ENCODE measurements at places on chromosomes 2 and 18.

- no peak for DNase-seq
Observed at GRCh38 chr2:18186816-18187613, 308.5 kb downstream of the KCNS3 start.

GRCh38 chr18:67132919-67133318 is 383.6 kb downstream of the DSEL start:
- DNase-seq = no peak

GRCh38 chr2:950080-950966 is at the start of gene SNTG2:
SNTG2 (plus strand) TSS chr2:950849; CDS start chr2:950997, 148 bp downstream.
- no peak for DNase-seq

DNA sequence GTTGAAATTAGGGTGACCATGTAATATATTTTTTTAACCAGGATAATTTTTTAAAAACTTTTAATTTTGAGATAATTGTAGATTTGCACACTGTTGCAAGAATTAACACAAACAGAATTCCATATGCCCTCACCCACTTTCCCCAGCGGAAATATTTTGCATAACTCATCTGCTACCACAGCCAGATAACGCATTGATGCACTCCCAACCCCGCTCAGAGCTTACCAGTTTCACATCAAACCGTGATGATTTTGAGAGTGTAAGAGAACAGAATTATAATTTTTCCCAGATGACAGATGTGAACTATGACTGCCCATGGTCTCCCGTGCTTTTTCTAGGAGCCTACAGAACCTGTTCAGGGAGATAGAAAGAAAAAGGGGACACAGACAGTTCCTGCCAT is 35.2 kb upstream of the LDLRAD4 start:
- no peak for DNase-seq

DNA sequence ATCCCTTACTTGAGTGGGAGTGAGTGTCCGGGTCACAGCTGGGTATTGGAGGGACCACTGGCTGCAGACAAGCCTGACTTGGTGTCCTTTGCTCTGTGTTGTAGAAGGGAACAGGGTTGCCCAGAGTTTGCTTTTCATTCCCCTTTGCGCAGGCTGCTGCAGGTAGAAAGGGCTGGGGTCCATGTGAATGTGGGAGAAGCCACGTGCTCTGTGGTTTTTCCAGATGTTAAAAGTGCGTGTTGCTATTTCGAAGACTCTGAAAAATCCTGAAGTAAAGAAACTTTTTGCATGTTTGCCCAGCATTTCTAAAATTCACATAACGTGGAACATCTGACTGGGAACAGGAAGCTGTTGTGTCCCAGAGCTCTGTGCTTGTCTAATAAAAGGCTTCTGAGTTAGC is 28.8 kb downstream of the GLI2 start:
- no peak for DNase-seq

GRCh38 chr2:66237803-66238379 is 197.0 kb upstream of the MEIS1 start:
- no peak for DNase-seq

DNA sequence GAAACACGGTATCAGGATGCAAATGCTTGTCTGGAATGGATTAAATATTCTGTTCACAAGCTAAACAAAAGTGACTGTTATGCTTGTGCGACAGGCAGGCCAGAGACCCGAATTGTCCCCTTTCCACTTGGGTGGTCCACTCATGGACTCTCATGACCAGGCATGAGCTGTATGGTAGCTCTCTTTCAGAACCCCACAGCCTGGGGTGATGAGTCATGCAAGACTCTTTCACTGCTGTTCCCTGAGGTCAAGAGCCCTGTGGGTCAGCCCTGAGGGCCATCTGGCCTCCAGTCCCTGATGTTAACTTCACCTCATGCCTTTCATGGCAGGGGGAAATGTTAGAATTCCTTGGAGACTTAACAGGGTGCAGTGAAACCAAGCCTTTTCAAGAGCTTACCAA is 13.7 kb upstream of the SAP130 start:
- DNase-seq = no peak

DNA sequence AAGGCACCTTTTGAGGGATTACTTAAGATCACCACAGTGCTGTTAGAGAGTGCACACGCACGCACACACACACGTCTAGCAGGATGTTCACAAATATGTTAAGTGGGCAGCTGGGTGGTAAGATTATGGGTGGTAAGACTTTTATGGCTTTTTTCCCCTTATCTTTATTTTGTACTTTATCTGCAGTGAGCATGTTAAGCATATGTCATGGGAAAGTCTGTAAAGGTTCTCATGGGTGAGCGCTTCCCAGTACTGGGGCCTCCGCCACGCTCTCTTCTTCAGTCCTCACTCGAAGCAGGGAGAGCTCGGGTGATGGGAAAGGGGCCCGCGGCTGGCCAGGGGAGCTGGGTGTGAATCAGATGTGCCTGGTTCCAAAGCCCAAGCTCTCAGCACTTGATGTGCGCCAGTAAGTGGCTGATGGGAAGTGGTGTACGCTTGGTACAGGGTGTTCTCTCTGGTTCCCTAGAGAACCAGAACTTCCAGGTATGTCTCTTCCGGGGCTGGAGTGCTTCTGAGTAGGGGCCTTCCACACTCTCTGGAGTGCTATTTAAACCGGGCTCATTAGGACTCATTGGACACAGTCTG is 83.9 kb upstream of the YWHAQ start:
- no peak for DNase-seq

- no peak for DNase-seq
Observed at GRCh38 chr2:10151462-10151861, 28.9 kb downstream of the RRM2 start.

- DNase-seq = no peak
Observed at GRCh38 chr2:44537264-44537663, 175.5 kb downstream of the CAMKMT start.

GRCh38 chr2:10383960-10384734 is 64.0 kb downstream of the ODC1 start:
- DNase-seq = no peak

- no peak for DNase-seq
Observed at GRCh38 chr2:29054430-29054829, 19.9 kb downstream of the PCARE start.

- DNase-seq = no peak
Observed at GRCh38 chr2:143144813-143145455, 15.7 kb downstream of the ARHGAP15 start.

DNA sequence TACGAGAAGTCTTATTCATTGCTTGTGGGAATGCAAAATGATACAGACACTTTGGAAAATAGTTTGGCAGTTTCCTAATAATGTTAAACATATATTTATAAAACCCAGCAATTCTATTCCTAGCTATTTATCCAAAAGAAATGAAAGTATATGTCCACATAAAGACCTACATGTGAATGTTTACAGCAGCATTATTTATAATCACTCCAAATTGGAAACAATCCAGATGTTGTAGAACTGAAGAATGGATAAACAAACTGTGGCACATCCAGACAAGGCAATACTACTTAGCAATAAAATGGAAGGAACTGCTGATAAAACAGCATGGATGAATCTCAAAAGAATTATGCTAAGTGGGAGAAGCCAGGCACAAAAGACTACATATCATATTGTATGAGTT is 19.3 kb downstream of the MRPL33 start:
- no peak for DNase-seq

DNA sequence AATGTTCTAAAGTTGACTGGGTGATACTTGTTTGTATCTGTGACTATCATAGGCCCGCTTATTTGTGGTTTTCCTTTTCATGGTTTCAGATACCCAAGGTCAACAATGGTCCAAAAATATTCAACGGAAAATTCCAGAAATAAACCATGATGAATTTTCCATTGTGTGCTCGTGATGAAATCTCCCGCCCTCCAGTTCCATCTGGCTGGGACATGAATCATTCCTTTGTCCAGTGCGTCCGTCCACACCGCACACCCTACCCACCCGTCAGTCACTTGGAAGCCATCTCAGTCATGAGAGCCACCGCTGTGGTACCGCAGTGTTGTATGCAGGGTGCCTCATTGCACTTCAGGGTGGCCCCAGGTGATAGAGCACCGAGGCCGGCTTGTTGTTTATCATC is 268.2 kb upstream of the PXDN start:
- DNase-seq = no peak

DNA sequence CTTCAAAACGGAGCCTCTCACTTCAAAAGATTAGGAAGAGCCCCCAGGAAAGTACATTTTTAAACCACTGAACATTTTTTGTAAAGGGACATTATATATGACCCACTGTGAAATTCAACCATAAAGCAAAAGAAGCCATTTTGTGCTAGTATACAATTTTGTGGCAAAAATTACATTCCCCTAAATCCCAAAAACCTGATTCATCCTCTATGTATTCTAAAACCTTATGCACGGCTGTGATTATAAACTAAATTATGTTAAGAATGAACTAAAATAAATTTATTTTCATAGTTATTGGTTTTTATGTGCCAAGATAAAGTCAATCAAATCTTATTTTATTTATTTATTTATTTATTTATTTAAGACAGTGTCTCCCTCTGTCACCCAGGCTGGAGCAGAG is 48.5 kb downstream of the RTN4 start:
- no peak for DNase-seq

DNA sequence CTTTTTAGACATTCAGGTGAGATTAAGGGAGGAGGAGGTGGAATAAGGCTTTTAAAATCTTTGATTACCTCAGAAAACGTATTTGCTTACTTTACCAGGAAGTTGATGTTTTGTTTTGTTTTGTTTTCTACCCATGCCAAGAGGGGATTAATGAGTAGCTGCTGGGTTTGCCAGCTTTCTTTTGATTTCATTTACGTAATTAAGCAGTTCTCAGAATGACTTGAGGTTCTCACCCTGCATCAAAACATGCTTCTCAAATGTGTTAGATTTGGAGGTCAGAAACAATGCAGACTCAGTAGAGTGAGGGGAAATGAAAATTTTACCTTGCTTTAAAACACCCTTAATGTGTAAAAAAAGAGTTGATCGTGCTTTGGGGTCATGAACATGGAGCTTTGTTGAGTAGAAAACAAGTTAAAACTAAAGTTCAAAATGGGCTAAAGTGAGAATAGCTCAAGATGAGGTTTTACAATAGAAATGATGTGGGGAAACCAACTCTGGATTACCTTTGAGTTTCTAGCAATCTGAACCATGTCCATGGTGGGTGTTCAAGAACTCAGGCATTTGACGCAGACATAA is 217.1 kb upstream of the EPAS1 start:
- DNase-seq = no peak

DNA sequence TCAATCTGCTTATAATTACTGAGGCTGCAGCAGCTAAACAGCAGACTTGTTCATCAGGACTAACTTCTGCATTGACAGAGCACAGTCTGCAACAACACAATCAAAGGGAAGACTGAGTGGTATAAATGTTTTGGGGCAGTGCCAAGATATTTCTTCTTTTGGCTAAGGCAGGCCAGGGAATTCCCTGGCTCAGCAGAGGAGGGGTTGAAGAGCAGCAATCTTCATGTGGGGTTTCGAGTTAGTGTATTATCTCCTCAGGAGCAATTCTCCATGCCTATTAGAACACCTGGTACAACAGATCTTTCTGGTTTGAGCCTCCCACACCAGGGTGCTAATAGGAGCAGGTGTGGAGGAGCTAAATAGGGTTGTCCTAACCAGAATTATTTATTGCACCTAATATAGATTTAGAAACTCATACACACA is 103.0 kb upstream of the STK17B start:
- DNase-seq = no peak

DNA sequence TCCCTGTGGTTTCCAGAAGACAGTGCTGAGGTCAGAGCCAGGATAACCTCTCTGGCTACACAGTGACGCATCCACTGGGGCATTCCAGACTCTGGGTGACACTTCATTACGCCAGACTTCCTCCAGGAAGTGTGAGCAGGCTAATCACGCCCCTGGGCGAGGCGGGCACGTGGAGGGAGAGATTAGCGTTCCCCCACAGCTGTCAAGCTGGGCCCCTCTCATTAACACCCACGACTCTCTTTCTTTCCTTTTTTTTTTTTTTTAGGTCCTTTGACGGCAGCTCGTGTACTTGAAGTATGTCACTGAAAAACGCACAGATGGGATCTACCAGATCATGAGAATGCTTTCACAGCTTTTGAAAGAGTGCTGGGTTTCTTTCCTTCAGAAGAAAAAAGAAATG is 274.6 kb downstream of the AFF3 start:
- no peak for DNase-seq

DNA sequence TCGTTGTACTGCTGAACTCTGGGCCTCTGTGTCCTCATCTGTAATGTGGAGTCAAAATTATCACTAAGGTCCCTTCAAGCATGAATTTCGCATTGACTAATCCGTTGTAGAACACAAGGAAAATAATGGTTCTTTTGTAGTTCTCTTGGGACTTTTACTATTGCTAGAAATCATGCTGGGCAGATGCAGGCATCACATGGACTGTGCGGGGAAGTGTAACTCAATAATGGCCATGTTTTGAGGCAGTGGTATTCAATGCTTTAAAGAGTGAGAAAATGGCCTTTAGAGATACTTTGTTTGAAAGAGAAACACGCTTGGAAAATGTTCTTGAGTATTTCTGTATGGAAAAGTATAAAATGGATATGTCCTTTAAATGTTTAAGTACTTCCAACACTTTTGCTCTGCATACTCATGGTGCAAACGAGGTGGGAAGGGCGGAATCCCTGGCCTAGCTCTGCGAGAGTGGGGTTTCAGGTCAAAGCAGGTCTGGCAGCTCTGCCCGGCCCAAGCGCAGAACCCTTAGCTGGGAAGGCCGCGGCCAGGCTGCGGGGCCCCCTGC is 117.3 kb upstream of the MSTN start:
- DNase-seq = no peak

DNA sequence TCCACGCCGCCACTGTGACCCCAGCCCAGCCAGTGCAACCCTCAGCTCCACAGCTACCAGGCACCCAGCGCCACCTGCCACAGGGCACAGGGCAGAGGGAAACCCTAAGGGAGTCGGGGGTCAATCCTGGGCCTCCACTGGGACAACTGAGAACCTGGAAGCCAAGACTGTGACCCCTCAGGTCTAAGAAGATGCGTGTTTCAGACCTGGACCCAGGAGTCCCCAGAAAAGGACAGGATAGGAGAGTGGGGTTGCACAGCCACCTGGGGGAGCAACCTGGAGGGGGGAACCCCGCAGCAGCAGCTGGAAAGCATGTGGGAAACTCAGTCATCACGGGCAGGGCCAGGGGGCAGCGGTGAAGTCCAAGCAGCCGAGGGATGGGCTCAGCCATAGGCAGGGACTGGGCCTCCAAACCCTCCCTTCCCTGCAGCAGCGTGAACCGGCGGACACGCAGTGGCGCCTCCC is 4.1 kb downstream of the ESPNL start:
- no peak for DNase-seq

- no peak for DNase-seq
Observed at GRCh38 chr2:102891296-102891695, 129.5 kb downstream of the TMEM182 start.

- DNase-seq = no peak
Observed at GRCh38 chr2:192195548-192196418, 1.1 kb upstream of the TMEFF2 start.

DNA sequence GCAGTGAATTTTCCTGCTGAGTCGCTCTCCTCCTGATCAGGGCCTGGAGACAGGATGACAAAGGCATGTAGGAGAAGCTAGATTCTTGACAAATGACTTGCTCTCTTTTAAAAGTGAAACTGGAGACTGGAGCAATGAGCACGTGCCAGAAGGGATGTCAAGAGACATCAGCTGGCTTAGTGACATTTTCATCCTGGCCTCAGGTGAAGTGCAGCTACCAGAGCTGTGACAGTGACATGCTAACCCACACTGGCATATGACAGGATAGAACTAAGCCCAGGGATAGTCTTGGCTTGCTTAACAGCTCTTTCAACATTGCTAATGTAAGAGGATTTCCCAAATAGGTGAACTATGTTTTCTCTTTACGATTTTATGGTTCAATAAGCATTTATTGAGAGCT is 757.5 kb upstream of the DDX18 start:
- DNase-seq = no peak

GRCh38 chr2:54041135-54041534 is 70.3 kb upstream of the PSME4 start:
- DNase-seq = peak; percentile 32

- no peak for DNase-seq
Observed at GRCh38 chr18:2204736-2205135, 366.6 kb downstream of the METTL4 start.

All from activated T-helper 1 cell treated with anti-CD3 and anti-CD28 coated beads, Interleukin-2, amount 50 U/mL, for 16 hours (primary cell).